CD4-positive, CD25-positive, alpha-beta regulatory T cell (primary cell): ENCODE measurements at places on chromosomes 7 and 10.

GRCh38 chr10:126133906-126134656 is 237.7 kb downstream of the FANK1 start:
- DNase-seq: no peak

GRCh38 chr10:73169320-73169719 is 1.4 kb downstream of the FAM149B1 start:
- DNase-seq: no peak

- no peak for DNase-seq
Measured at GRCh38 chr7:141122736-141123135, 48.9 kb downstream of the TMEM178B start.

GRCh38 chr10:117166418-117167345 is 28.6 kb upstream of the VAX1 start:
- DNase-seq: no peak
